ENCODE measurements at places on chromosomes 6 and 20.

DNA sequence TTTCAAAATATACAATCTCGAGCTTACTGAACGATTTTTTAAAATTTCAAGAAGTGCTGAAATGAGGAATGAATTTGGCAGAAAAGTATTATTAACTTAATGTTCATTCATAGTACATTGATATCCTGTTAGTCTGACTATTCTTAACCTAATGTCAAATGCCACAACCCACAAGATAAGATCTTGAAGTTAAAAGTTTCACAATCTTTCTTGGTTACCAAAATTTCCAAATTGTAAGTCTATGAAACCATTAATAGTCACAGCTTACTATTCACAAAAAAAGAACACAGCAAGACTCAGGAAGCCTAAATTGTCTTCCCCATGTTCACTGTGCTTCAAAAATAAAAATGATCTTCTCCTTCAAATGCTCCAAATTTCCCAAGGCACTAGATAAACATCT, 71.3 kb downstream of the HACE1 start:
- DNase-seq = no peak

DNA sequence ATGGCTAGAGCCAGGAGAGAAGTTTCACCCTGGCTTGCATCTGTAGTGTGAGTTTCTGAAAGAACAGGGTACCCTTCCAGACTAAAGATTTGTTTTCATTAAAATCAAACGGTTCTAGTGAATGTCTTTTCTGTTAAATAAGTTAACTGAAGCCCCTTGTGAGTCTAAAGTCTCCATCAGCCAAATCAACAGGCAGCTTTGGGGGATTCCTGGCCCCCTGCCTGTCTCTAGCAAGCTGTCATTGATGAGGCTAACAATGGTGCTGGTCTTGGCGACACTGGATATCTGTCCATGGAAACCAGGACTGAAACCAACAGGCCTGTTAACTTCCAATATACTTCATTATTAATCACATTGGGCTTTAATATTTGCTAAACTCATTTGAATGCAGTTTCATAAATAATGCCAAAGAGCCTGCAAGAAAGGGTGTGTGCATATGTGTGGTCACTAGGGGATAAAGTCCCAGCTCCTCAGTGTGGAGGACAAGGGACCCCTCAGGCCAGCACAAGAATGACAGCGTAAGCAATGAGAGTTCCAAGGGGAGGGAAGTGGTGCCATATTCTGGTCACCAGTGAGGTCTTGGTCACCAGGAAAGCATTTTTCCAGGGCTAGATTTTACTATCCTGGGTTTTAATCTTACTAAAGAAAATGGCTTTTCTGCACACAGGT, 9.1 kb upstream of the RNF182 start:
- DNase-seq = no peak

GRCh38 chr20:36881888-36882287, 6.0 kb downstream of the TLDC2 start:
- peak; percentile 25 for DNase-seq

GRCh38 chr6:14656078-14656521, 538.5 kb downstream of the CD83 start:
- DNase-seq = no peak

DNA sequence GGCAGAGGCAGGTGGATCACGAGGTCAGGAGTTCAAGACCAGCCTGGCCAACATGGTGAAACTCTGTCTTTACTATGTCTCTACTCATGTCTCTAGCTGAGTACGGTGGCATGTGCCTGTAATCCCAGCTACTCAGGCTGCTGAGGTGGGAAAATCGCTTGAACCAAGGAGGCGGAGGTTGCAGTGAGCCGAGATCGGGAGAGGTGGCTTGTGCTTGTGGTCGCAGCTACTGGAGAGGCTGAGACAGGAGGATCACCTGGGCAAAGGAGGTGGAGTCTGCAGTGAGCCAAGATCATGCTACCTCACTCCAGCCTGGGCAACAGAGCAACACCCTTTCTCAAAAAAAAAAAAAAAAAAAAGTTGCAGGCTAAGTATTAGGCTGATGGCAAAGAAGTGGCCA, 8.0 kb upstream of the WTAP start:
- no peak for DNase-seq

DNA sequence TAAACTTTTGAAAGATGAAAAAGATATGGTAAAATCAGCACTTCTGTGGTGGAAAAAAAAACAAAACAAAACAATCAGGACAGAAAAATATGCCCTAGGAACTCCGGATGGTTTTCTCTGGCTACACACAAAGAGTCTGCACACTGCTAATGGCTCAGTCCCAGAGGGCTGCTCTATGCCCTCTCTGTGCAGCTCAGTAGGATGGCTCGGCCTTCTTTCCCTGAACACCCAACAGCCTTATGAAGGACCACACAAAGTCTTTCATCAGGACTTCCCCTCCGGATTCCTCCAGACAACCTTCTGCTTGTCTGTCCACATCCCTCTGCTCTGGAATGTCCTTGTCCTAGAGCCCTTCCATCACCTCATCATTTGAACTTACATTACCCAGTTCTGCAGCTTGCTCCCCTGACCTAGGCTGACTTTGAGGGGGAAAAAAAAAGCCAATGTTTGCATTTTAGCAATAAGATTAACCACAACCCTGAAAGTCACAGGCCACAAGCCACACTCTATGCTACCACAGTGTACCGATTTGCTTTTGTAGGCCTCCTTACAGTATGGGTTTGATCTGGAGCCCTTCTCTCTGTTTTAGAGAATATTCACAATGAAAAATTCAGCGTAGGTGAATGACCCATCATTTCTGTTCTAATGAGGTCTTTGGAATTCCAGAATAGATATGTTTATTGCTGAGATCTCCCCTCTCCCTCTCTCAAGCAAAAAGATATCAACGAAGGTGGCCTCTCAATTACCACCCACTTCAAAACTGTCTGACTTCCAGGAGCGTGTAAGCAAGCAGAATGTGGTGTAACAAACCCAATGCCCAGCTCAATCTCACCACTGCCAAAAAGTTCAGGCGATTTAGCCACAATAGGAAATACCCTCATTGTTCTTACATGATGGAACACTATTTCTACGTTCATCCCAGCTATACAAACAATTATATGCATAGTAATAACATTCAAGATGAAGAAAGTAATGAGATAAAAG, 164.0 kb downstream of the GMDS start:
- no peak for DNase-seq

- peak; percentile 93 for DNase-seq
These were observed 34.7 kb upstream of the FKBP1A start for GRCh38 chr20:1427457-1428054.

DNA sequence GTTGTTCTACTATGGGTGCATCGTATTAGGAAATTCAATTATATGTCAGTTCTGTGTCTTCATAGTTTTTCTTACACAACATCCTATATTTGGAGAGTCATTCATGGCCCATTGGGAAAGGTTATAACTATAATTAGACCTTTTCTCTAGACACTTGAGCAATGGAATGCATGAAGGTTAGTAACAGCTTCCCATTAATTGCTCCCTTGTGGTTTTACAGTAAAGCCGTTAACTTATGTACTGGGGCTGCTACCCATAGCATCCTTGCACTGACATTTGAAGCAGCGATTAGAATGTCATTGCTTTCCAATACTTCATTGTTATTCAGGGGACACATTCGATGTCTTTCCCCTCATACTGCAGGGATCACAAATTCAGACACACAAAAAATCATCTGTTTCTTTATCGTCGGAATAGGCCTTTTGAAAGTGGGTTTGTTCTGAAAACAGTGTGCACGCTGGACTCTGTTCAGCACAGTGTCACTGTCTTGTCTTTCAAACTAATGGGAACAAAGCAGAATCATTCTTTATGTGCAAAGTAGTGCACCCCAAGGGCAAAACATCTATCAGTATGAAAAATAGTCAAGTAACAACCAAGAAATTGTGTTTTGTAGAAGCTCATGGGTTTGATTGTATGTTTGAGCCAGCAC, 634.3 kb upstream of the MAP3K7 start:
- no peak for DNase-seq

DNA sequence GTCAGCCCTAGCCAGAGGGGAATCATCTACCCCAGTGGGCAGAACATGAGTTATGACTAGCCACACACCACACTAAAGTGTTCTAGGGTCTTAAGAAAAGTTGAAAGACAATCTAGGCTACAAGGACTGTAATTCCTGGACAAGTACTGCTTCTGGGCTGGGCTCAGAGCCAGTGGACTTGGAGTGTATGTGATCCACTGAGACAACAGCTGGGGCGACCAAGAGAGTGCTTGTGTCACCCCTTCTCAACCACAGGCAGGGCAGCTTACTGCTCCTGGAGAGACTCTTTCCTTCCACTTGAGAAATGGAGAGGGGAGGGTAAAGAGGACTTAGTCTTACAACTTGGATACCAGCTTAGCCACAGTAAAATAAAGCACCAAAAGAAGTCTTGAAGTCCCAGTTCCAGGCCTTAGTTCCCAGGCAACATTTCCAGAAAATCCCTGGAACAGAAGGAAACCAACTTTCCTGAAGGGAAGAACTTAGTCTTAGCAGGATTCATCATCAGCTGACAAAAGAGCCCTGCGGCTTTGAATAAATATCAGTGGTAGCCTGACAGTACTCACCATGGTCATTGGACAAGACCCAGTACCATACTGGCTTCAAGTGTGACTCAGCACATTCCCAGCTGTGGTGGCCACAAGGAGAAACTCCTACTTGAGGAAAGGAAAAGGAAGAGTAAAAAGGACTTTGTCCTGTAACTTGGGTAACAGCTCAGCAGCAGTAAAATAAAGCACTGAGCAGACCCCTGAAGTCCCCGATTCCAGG, 355.1 kb upstream of the ADGRB3 start:
- peak; percentile 95 for DNase-seq

GRCh38 chr6:84926189-84927155, 162.1 kb upstream of the TBX18 start:
- no peak for DNase-seq

GRCh38 chr6:105269390-105269789, 89.6 kb upstream of the POPDC3 start:
- DNase-seq = no peak

DNA sequence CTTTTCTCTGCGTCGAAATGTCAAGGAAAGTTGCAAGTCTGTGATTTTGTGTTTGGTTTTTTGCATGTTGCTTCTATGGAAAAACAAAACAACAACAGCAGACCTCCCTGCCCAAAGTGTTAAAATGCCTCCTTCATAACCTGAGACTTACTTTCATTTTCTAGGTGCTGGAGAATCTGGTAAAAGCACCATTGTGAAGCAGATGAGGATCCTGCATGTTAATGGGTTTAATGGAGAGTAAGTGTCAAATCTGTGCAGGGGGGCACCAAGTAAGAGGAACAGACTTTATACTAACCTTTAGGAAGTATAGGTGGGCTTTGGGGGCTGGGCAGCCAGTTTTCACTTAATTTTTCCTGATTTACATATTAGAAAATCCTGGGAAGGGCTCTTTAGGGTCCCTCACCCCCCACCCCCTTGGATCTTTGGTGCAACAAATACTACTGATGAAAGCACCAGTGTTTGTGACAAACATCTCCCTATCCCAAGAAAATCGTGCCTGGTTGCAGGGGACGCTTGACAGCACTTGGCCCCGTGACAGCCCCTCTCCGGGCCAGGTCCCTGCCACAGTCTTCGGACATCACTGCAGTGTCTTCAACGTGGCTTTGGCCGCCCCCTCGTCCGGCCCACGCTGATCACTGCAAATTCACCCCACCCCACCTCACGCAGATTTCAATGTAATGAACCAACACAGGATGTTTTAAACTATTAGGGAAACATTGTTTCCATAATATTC, 43.1 kb downstream of the GNAS start:
- no peak for DNase-seq

- no peak for DNase-seq
These were observed 186.2 kb upstream of the SYNDIG1 start for GRCh38 chr20:24283186-24283585.

DNA sequence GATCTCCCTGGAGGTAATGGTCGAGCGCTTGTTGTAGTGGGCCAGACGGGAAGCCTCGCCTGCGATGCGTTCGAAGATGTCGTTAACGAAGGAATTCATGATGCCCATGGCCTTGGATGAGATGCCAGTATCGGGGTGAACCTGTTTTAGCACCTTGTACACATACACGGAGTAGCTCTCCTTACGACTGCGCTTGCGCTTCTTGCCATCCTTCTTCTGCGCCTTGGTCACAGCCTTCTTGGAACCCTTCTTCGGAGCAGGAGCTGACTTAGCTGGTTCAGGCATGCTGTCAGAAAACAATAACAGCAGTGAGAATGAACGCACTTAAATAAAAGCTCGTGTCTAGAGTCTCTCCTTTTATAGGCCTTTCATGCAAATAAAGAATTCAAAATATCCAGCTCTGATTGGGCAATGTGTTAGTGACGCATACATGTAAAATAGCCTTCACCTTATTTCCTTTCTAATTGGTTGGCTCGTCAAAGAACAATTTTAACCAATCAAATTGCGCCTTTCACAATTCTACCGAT, 129.2 kb downstream of the HFE start:
- DNase-seq = peak; percentile 89

- DNase-seq = no peak
These were observed 272.2 kb upstream of the MAP3K7 start for GRCh38 chr6:90859056-90859455.

GRCh38 chr6:166097914-166098522, 69.6 kb downstream of the TBXT start:
- peak; percentile 52 for DNase-seq

DNA sequence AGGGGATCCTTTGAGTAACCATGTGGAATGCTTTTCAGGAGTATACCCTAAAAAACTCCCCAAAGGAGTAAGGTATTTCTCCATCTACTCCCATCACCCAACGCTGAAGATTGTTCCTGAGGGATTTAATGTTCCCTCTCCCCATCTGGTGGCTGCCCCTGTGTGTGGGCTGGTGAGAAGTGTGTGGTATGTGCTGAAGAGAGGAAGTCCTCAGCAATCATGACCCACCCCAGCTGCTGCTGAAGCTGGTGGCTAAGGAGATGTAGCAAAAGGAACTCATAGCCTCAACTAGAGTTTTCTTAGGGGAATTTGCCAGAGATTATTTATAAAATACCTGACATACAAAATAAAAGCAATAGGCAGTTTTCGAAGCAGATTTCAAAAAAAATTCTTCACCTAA, 114.3 kb upstream of the JAG1 start:
- DNase-seq = no peak

GRCh38 chr20:15113144-15113773, 775.8 kb upstream of the FLRT3 start:
- no peak for DNase-seq

- DNase-seq = no peak
These were observed 117.0 kb downstream of the ME1 start for GRCh38 chr6:83313882-83314281.

DNA sequence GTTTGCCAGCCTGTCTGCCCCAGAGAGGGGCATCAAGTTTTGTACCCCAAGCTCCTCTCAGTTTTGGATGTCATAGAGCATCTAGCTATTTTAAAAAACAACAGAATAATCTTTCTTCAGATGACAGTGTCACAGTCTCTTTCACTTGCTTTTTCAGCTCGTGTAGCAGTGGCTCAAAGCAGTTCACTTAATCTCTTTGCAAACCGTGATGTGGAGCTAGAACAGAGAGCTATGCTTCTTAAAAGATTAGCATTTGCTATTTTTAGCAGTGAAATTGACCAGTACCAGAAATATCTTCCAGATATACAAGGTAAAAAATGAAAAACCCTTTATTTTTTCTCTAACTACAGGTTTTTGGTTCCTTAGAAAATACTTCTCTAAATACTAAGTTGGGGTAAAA, 37.3 kb downstream of the PGM3 start:
- no peak for DNase-seq

- no peak for DNase-seq
These were observed 746.9 kb downstream of the TBC1D32 start for GRCh38 chr6:120587381-120587780.

Measured in NCI-H524 (cell line).